GM12864 (cell line): ENCODE measurements at places on chromosomes 2 and 18.

GRCh38 chr2:105397953-105398335 is 907 bp downstream of the FHL2 start:
- DNase-seq = no peak

GRCh38 chr2:163943403-163944346 is 207.9 kb upstream of the FIGN start:
- no peak for DNase-seq

- no peak for DNase-seq
Observed at GRCh38 chr2:158269143-158269542, 167.5 kb downstream of the UPP2 start.

- DNase-seq = no peak
Observed at GRCh38 chr2:241558532-241559322, at the start of gene BOK. BOK (plus strand) TSS chr2:241558745; CDS start chr2:241559484, 739 bp downstream.

GRCh38 chr2:64825831-64826491 is 163.2 kb upstream of the SLC1A4 start:
- DNase-seq = no peak

DNA sequence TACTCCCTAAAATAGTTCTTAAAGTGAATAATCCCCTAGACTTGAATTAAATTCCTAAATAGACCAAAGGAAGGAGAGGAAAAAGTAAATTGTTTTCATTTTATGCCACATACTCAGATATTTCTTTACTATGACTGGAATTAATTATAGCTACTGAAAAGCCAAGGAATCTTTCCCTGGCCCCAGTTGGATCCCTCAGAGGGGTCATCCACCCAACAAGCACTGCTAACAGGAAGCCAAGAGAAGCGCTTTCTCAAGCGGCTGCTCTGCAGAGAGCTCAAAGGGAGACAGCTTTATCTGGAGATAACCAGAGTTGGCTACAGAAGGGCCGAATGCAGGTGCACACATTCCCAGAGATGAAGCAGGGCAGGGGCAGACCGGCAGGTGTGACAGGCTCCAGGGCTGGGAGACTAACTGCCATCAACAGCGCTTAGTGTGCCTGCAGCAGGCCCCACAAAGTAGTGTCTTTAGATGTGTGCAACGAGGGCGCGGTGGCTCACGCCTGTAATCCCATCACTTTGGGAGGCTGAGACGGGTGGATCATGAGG is 51.1 kb downstream of the POLR1A start:
- DNase-seq = no peak

DNA sequence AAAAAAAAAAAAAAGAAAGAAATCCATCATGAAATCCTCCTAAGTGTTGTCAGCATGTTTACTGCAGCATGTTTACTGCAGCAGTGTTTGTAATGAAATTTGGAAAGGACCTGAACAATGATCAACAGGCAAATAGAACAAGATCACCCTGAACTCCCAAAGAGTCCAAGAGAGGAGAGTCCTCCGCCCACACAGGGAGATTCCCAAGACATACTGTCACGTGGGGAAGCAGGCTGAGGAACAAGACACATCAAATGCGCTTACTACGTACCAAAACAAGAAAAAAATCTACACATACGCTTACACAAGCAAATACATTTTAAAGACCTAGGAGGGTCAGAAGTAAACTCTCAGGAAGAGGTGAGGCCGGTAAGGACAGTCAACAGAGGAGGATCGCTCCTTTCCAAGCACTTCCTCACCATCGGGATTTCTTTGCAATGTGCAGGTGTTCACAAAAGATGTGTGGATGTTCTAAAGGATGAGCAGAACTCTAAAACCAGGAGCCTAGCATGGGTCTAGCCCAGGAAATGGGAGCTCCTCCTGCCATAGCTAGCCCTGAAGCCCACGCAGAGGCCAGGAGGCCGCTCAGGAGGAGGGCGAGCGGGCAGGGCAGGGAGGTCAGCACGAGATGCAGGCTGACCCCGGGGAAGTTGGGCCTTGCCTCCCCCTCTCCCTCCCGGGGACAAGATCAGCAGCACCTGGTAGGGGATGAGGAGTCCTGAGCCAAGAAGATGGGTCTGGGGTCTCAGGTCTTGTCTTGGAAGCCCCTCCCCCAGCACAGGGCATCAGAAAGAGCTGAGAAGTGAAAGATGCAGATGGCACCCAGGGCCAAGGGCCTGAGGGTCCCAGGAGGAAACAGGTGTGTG is 66.4 kb downstream of the ZNF516 start:
- DNase-seq = no peak

DNA sequence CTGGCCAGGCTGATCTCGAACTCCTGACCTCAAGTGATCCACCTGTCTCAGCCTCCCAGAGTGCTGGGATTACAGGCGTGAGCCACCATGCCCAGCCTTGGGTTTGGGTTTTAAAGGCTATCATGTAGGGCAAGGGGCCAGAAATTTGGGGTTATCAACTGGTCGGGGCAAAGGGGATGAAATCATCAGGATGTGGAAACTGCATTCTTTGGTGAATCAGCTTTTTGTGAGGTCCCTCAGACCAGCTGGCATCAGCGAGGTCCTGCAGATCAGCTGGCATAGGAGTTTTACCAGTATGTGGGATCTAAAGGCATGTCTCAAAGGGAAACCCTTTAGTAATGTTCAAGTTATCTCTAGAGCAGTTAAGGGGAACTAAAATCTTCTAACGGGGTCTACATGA is 6.4 kb upstream of the GEMIN6 start:
- DNase-seq = no peak

- no peak for DNase-seq
Observed at GRCh38 chr2:208319391-208319790, 53.3 kb downstream of the PIKFYVE start.

GRCh38 chr2:120401275-120402066 is 55.5 kb downstream of the INHBB start:
- DNase-seq = no peak

- DNase-seq = no peak
Observed at GRCh38 chr2:241393524-241394196, 37.6 kb downstream of the FARP2 start.

GRCh38 chr2:158932131-158932645 is 36.3 kb upstream of the TANC1 start:
- no peak for DNase-seq

- DNase-seq = no peak
Observed at GRCh38 chr2:237868631-237869342, 9.4 kb downstream of the RAMP1 start.

DNA sequence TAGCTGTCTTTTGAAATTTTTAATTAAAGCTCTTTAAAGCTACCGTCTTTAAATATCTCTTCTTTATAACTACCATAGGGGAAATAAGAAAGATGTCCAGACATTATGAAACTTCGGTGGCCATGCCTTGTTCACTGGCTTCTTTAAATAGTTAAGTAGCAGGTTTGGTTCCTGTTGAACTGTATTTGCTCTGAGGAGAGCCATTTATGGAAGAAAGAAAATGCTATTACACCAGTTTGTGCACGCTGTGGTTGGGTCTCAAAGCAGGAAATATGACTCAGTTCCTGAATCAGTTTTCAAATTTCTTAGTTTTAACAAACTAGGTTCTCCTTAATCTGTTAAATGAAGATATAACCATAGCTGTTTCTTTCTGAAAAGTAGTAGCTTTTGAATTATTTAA is 12.2 kb downstream of the ARPC2 start:
- DNase-seq = peak; percentile 78

DNA sequence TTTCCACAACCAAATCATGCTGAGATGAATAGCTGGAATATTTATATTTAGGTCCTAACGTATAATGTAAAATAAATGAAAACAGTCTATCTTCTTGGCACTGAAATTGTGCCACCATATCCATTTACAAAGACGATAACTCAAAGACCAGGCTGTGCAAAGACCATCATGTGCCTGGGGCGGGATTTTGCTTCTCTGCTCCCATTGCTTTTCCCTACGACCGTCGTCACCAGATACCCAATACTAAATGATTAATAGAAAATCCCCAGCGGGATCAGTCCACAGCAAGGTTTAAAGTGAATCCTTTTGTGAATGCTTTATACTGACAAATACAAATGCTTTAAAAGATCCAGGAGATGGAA is 194.3 kb upstream of the ARL4C start:
- DNase-seq = no peak

DNA sequence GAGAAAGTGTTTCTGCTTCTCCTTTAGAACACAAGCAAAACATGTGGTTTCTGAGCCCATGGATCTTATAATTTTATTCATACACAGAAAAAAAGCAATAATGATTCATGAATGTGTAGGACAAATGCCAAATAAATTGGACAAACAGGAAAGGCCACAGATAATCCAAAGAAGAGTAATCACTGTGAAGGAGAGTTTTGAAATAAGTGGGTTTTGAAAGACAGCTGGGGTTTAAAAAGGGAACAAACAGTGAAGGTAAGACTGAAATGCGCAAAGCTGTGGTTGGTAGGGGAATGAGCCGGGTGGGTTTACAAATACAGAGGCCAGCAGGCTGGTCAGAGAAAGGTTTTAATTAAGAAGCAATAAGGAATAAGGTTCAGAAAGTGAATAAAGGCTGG is 50.0 kb upstream of the MBOAT2 start:
- DNase-seq = no peak

DNA sequence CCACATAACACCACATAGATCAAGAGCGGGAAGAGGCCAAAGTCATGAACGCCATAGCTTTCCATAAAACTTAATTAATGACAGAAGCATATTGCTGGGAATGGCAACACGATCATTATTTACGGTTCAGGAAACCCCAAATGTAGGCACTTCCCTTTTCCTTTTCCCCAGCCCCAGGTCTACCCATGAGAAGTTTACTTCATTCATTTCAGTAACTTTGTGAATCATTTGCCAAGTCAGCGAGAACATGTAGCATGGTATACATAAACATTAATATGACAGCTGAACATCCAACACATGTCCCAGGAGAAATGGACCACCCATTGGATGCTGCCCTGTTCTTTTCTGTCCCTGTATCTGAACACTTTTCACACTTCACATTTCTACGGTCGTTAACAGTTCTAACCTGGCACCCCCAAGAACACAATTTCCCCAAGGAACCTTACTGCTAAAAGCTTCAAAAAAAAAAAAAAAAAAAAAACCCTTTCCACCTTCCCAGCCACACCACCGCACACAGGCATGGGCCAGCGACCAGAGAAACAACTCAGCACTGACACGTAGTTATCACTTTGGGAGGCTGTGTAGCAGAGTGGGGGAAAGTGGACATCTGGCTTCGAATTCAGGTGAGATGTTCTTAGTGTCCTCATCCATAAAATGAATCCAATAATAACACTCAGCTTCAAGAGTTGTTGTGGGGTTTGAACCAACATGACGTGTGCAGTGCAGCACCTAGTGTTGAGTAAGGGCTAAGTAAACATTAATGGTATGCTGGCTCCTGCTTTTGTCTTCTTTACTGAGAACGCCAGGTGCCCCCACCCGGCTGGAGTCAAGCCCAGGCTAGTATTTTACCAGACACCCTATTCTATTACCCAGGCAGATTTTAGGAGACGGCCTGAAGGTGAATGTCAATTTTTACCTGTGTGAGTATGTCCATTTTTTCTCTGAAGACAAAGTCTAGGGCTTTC is 371.5 kb downstream of the LNPK start:
- no peak for DNase-seq
